ENCODE measurements at places on chromosomes 13 and 19. TPM values are rescaled to one million over a fixed set of nuclear protein-coding genes. Genes with fewer than 3 reads are reported as not detected.

GRCh38 chr19:36775768-36776167 is 3.2 kb upstream of the ZNF850 start:
- DNase-seq: no peak

- no peak for DNase-seq
Measured at GRCh38 chr19:17156947-17157302, 58.2 kb upstream of the USE1 start.

- DNase-seq: no peak
Measured at GRCh38 chr19:1999856-2000515, 15.5 kb downstream of the BTBD2 start.

SIGLEC8 gene
- not detected for total RNA-seq

CPB2 gene
- 1.4 TPM for total RNA-seq

TBXA2R gene
- 0.51 TPM for total RNA-seq

GRCh38 chr13:46595885-46596275 is 42.9 kb downstream of the LRCH1 start:
- DNase-seq: no peak

DNA sequence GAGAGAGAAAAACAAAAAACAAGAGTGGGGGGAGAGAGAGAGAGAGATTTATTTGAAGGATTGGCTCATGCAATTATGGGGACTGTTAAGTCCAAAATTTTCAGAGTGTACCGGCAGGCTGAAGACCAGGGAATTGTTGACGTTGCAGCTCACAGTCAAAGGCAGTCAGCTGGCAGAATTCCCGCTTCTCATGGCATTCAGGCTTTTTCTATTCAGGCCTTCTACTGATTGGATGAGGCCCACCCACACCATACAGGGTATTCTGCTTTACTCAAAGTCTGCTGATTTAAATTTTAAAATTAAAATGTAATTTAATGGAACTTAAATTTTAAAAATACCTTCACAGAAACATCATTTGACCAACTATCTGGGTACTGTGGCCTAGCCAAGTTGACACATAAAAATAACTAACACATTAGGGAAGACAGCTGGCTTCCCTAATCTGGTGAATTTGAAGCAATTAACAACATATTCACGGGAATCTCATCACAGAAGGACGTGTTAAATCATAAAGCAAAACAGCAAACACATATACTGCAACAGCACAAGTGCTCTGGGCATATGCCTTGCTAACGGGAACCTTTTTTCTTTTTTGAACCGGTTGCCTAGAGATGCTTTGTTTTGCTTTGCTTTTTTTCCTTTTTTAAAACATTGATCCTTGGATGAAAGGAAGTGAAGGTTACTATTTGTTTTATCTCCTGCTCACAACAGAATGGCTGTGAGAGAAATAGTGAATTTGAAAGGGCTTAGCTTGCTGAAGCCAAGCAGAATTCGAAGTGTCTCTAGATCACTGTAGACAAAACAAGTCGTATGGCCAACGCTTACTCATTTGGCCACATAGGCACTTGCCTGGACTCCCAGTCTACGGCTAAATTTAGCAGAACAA is 505.1 kb downstream of the IRS2 start:
- no peak for DNase-seq
